NCI-H1105 (cell line): ENCODE measurements at places on chromosomes 1 and 21.

- DNase-seq, result no peak
Observed at GRCh38 chr1:162913345-162913744, 52.4 kb upstream of the CCDC190 start.

- no peak for DNase-seq
Observed at GRCh38 chr1:235090406-235091069, 38.1 kb downstream of the TOMM20 start.

DNA sequence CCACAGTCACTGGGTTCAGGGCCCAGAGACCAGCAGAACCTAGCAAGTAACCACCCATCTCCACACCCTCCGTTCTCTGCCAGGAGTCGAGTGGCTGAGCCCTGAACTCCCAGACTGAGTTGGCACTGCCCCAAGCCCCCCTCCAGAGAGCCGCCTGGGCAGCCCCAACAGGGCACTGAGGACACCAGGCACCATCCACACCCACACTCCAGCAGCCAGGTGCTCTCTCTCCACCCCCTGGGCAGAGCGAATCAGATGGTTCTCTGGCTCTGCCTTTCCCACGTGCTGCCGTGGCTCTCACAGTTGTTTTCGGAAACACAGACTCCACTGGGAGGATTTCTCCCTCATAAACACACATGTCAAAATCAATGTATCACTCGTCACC, 13.6 kb downstream of the WDR4 start:
- peak; percentile 92 for DNase-seq

DNA sequence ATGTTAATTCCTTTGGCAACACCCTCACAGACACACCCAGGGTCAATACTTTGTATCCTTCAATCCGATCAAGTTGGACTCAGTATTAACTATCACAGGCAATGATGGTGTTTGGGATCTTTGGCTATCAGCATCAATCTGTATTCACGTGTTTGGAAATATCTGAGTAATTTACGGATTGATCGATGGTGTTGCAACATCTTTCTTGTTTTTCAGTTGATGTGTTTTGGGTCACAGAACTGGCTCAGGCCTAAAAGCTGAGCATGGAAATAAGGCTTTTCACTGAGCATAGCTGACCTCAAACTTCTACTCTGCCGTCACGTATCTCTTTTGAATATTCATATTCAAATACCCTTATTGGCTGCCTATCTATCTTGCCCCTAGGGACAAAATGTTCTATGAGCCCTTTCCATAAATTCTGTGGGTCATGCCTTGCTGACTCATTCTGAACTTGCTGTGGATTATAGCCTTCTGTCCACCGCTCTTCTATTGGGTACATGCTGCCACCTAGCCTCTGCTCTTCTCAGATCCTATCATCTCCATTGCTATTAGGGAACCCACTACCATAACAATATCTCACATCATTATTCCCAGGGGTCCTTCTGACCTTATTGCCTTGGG, 156.0 kb downstream of the PDE4B start:
- DNase-seq, result no peak

DNA sequence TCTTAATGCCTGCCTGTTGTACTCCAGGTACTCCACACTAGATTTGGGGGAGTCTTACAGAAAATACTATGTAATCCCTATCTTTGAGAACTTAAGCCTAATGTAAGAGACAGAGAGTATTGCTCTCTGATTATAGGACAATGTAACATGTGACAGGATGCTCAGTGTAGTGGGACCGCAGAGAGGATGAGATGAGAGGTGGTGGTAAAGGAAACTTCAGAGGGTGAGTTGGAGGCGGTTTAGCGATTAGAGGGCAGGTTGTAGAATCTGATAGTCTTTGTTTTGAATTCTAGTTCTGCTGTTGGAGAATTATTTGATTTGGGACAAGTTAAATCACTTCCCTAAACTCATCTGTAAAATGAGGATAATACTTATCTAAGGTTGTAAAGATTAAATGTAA, 5.4 kb downstream of the SOAT1 start:
- no peak for DNase-seq

DNA sequence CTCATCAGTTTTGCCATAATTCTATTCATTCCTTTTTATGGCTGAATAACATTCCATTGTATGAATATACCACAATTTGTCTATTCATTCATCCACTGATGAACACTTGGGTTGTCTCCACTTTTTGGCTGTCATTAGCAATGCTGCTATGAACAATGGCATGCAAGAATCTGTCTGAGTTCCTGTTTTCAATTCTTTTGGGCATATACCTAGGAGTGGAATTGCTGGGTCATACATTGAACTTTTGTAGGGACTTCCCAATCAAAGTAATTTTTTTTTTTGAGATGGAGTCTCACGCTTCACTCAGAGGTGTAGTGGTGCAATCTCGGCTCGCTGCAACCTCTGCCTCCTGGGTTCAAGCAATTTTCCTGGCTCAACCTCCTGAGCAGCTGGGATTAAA, 34.9 kb downstream of the AADACL4 start:
- DNase-seq, result no peak

GRCh38 chr1:85554630-85555327, 25.8 kb upstream of the CCN1 start:
- no peak for DNase-seq

DNA sequence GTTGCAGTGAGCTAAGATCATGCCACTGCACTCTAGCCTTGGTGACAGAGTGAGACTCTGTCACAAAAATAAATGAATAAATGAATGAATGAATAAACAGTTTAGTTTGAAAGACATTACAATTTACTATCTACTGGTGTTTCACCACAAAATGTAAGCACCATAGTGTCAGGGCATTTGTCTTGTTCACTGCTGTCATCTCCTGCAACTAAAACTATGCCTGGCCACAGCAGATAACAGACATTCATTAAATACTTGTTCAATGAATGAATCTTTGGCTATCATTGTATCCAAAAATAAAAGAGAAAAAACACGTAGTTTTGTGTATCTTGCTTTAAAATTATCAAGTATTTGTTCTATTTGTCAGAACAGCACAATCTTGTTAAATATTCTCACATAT, 32.5 kb downstream of the SASS6 start:
- DNase-seq, result no peak

DNA sequence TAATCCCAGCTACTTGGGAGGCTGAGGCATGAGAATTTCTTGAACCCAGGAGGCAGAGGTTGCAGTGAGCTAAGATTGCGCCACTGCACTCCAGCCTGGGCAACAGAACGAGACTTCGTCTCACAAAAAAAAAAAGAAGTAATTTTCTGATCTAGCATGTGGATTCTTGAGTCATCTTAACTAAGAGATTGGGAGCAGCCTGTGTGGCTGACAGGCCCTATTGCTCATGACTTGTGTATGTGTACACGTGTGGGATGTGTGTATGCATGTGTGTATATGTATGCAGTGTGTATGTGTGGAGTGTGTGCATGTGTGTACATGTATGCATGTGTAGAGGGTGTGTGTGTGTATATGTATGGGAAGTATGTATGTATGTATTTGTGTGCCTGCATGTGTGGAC, 29.5 kb downstream of the DOP1B start:
- DNase-seq, result no peak

GRCh38 chr1:61282387-61282786, 200.0 kb downstream of the NFIA start:
- DNase-seq, result no peak

- no peak for DNase-seq
Observed at GRCh38 chr1:172497230-172497629, 35.7 kb upstream of the SUCO start.

GRCh38 chr1:235864931-235865525, 1.7 kb downstream of the LYST start:
- no peak for DNase-seq

DNA sequence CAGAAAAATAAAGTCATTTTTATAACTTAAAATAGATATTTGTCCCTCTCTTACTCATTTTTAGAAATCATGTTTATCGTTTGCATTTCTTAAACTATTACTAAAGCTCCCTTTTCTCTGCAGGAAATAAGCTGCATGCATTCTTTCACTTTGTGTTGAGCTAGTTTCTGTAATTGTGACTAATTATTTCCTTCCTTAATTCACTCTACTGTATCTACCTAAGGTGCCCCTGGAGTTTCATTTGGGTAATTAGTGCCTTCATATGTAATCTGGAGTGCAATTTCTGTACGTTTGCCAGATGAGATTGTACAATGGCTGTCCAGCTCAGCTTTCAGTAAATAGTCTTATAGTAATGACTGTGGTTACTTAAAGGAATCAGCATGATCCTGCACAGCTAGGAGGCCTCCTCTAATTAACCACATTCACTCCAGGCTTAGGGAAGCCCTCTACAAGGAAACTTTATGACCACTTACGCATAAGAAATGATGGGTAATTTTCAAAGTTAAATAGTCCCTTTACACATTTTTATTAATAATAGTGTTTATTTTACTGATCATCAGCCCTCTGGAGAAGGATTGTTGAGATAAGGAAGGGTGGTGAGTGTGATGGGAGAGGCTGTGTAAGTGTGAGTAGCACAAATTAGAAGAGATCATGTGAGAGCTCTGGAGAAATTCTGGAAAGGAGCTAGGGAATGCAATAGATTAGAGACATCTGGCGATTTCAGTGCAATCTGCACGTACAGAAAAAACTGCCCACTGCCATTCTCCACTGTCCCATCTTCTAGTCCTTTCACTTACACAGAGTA, 86.8 kb downstream of the LRRC8C start:
- DNase-seq, result peak; percentile 57

DNA sequence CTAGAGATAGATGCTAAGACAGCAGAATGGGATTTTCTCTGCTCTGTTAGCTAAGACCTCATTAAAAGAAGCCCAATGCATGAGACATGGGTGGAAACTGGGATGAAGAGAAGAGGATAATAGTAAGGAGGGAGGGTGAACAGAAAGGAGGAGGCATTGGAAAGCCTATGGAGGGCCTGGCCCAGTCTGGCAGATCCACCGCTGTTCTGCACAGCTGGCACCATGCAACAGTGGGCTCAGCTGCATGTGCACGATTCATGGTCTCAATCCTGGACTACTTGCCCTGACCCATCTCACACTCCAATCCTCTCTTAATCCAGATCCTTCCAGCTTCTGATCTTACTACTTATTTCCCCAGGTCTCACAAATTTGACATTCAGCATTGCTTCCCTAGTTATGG, 2.2 kb downstream of the PHC2 start:
- DNase-seq, result no peak

DNA sequence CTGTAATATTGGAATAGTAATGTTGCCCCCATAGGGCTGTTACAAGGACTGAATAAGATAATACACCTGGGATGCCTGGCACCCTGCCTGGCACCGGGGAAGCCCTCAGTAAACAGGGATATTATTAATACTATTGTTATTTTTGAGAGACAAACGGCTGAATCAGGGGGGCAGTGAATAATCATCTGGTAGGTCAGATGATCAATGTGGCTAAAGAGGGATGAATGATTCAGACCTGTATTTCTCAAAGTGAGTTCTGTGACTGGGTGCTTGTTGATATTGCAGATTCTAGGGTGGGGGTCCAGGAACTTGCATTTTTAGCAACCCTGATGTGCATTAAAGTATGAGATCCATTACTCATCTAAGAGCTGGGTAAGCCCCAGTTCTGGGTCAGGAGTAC, 46.2 kb upstream of the BCL10 start:
- no peak for DNase-seq

GRCh38 chr1:63612564-63612963, 19.4 kb downstream of the PGM1 start:
- DNase-seq, result no peak

GRCh38 chr1:31101147-31101502, 35.6 kb upstream of the PUM1 start:
- peak; percentile 3 for DNase-seq

GRCh38 chr21:43585924-43586413, 73.3 kb downstream of the HSF2BP start:
- no peak for DNase-seq

GRCh38 chr1:1624443-1625403, 7.2 kb upstream of the MMP23B start:
- DNase-seq, result no peak

GRCh38 chr1:240658312-240658960, 46.5 kb upstream of the GREM2 start:
- no peak for DNase-seq

DNA sequence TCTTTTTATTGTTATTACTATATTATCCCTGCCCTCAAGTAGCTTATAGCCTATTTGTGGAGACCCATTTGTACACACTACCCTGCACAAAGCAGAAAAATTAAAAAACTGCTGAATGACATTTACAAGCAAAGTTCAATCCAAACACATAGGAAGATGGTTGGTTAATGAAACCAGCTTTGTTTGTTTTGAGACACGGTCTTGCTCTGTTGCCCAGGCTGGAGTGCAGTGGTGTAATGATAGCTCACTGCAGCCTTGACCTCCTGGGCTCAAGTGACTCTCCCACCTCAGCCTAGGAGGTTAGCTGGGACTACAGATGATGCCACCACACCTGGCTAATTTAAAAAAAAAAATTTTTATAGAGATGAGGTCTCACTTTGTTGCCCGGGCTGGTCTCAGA, 31.6 kb downstream of the TGFB2 start:
- DNase-seq, result no peak

GRCh38 chr1:2311184-2312032, 79.9 kb downstream of the MORN1 start:
- peak; percentile 28 for DNase-seq

GRCh38 chr1:243902100-243902499, 52.1 kb upstream of the AKT3 start:
- no peak for DNase-seq

- DNase-seq, result no peak
Observed at GRCh38 chr1:202365092-202365815, 16.8 kb downstream of the PPP1R12B start.

DNA sequence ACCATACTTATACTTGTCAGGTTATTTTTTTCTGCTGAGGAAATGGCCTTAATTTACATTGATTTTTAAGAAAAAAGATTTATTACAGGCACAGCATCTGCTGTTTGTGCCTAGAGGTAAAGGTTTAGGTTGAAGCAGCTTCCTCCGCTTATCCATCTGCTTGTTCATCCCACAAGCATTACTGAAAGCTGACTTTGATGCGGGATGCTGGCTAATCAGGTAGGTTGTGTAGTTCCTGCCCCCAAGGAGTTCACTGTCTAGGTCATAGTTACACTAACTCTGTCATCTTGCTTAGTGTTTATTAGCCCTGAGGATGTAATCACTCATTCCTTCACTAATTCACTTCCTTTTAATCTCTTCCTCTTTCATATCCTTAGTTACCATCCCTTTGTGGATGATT, 377.7 kb upstream of the KAZN start:
- DNase-seq, result no peak

- no peak for DNase-seq
Observed at GRCh38 chr1:185033686-185034085, 11.7 kb upstream of the RNF2 start.

DNA sequence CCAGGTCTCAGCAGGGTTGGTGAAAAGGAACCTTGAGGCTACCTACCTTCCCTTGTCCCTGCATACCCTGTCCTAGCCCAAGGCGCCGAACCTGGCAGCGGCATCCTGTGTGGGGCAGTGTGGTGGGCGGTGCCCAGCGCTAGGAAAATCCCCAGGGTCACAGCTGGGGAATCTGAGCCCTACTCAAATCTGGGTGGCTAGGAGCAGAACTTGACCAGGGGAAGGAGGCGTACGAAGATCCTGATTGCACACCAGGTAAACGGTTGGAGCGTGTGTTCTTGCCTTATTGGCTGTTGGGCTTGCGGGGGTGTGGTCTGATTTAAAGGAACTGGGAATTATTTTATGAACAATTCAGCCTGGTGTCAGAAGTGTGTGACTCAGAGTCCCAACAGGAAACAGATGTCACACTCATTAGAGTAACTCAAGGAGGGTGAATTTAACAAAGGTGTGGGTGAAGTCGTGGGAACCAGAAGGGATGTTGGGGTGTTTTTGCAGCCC, 118.6 kb downstream of the LRIG2 start:
- no peak for DNase-seq
